ENCODE measurements at places on chromosomes 6 and 20.

DNA sequence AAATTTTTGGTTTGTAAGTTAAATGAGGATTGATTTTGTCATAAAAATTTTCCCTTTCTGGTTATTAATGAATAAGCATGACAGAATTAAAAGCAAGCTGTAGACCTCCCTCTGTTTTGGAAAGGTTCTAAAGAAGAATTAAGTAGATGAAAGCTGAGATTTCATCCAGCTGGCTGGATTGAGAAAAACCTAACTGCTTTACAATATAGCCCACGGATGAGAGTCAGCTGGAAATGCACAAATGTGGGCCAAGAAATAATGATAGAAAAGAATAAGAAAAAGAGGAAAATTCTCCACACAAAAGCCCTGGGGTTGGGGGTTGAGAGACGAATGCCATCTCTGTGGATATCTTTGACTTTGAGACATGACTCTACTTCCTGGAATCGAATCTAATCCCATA, 631.6 kb downstream of the HDGFL1 start:
- DNase-seq = no peak

DNA sequence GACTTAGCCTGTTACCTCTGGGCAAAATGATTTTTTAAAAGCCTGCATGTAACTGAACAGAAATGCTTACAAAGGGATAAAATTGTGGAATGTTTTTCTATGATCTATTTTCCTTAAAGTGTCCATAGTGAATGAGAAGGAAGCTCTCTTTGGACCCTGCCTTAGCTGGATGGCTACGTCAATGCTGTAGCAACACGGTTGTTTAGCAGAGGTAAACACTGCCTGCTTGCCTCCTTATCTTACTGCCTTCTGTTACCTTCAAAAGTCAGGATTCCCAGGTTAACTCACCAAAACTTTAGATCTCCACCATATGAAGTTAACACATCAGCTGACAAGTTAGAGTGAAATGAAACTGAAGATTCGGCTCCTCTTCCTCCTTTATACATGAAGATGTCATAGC, 402.6 kb downstream of the SAMD5 start:
- DNase-seq = no peak

GRCh38 chr20:58399926-58400325, 10.9 kb downstream of the VAPB start:
- no peak for DNase-seq

DNA sequence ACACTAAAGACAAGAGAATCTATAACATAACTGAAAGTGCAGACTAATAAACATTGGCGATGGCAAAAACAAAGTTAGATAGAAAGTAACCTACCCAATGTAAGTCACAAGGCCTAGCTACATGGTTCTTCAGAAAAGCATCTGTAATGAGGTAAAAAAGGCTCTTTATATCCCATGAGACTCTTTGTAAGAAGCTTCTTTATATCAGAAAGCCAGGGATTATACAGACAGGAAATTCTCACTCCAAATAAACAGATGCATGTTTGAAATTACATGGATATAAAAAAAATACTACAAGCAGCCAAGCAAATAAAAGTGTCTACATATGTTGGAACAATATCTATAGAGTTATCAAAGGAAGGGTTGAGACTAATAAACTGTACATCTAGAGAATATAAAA, 284.9 kb upstream of the NRSN1 start:
- no peak for DNase-seq

DNA sequence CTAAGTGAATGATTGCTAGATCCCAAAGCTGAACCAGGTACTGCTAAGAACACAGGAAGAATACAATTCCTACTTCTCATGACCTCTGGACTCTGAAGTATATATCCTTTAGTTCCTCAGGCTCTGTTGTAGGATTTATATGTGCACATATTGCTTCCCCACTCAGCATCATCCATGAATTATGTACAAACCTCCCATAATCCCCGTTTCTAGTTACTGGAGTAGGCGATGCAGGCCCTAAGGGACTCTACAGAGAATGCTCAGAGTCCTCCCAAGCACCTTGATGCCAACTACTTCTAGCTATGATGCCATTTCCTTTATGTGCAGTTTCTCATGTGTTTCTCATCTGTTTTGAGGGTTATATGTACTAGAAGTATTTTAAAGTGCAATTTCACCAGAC, 154.9 kb upstream of the EPHA7 start:
- DNase-seq = no peak

GRCh38 chr6:21420146-21420878, 173.2 kb upstream of the SOX4 start:
- no peak for DNase-seq

- DNase-seq = no peak
These were observed 39.2 kb downstream of the KCNK5 start for GRCh38 chr6:39189915-39190544.

GRCh38 chr6:166710084-166710483, 83.0 kb upstream of the RPS6KA2 start:
- DNase-seq = no peak

- no peak for DNase-seq
These were observed 17.4 kb downstream of the HSPA12B start for GRCh38 chr20:3749689-3750531.

DNA sequence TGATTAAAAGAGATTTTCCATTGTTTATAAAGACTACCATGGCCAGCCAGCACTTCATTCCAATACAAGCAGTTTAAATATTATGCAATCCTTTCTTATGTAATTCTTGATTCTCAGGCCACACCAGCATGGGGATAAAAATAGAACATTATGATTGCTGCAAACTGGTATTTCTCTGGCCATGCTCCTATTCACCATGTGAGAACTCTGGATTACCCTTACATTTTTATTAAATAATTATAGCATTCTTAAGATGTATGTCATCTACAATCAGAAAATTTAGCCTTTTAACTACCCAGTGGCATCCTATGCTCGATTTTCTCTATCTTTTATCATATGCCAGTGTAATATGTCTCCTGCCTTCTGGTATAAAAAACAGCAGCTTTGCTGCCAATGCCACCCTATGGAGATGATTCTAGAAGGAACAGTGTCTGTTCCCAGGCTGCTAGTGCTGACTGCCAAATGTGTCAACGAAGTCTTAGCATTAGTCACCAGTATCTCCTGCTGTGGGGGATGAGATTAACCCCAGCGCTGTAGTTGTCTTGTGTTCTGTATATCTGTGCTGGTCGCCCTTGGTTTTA, 501.4 kb downstream of the BCKDHB start:
- DNase-seq = no peak

DNA sequence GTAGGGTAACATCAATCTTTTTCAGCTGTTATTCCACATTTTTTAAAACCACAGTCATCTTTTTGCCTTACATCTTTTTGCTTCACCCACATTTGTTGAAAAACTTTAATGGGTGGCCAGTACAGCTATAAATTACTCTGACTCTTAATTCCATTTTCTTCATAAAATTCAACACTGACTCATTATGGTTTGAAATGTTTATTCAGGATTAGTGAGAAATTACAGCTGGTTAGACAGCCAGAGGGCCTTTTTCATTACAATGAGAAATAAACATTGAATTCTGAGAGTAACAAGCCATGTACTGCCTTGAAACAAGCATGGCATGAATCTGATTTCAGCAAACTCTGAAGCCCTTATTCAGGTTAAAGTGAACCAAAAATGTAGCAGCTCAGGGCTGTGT, 19.5 kb downstream of the NDUFAF4 start:
- DNase-seq = no peak

DNA sequence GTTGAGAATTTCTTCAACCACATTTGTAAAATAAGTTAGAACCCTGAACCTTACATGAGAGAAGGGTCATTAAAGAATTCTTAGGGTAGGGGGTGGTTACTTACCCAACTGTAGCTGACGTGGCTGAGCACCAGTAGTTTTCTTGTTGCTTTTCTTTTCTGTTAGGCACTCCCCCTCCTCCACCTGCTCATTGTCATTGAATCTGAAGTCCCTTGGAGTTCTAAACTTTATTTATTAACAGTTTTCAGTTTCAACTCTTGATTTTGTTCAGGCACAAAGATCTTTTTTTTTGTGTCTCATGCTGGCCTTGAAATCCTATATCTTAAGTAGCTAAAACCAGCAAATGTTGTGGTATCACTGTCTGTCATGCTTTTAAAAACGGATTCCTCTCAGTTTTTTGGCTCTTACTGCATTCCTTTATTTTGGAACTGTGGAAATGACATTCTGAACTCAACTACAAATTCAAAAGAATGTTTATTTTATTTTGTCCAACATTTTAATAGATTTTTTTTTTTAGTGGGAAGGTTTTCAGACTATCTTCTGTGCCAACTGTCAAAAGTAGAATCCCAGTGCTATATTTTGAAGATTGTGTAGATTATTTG, 465.2 kb downstream of the PHF3 start:
- no peak for DNase-seq

GRCh38 chr6:111978532-111979149, 75.3 kb upstream of the CCN6 start:
- DNase-seq = no peak

DNA sequence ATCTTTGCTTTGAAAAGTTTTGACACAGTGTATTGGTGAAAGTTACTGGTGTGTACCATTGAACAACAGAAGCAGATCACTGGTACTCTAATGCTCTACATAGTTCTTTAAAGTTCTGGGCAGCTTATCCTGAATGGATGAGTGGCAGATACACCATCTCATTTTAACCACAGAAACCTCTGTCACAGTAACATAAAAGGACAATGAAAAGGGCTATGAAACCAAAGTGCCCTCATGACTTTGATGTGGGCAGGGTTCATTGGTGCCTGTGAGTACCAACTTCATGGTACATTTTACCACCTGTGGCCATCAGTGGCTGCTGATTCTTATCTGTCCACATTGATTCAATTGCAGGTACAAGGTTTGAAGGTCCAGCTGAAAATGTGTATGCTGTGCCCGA, 285.7 kb upstream of the PREP start:
- no peak for DNase-seq

Data from activated T-helper 9 cell treated with anti-CD3 and anti-CD28 coated beads, Interleukin-2, amount 50 U/mL, for 16 hours (primary cell).